ENCODE measurements at places on chromosomes 2 and 18.

- DNase-seq, result no peak
Measured at GRCh38 chr18:69885355-69885754, 62.3 kb downstream of the CD226 start.

DNA sequence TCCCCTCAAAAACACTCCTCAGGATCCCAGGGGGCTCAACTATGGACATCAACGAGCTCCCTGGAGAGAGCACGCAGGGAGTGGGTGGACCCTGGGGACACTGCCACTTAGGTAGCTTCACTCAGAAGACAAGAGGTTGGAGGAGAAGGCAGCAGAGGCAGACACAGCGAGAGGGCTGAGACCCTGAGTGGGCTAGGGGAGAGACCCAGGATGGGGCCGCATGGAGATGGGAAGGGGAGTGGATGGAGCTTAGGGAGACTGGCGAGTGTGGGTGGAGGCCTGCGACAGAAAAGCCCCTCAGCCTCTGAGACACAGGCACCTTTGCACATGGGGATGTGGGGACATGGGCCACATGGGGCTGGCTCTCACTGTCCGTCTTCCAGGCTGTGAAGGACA, 70.9 kb downstream of the ASB1 start:
- DNase-seq, result no peak

DNA sequence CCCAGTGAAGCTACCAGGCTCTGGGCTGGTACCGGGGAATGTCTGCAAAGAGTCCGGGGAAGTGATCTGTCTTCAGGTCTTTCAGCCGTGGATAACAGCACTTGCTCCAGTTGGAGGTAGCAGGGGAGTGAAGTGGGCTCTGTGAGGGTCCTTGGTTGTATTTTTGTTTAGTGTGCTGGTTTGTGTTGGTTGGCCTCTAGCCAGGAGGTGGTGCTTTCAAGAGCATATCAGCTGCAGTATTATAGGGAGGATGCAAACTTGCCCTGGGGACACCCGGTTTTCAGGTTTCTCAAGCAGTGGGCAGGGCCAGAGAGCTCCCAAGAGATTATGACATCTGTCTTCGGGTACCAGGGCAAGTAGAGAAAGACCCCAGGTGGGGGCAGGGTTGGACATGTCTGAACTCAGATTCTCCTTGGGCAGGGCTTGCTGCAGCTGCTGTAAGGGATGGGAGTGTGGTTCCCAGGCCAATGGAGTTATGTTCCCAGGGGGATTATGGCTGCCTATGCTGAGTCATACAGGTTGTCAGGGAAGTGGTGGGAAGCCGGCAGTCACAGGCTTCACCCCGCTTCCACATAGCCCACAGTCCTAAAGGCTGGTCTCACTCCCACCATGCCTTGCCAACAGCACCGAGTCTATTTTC, 34.4 kb downstream of the ACAA2 start:
- no peak for DNase-seq

GRCh38 chr2:155391613-155392130, 693.2 kb downstream of the KCNJ3 start:
- no peak for DNase-seq

- DNase-seq, result no peak
Measured at GRCh38 chr18:69968039-69968438, 20.4 kb upstream of the CD226 start.
